ENCODE measurements at places on chromosomes 12 and 14.

DNA sequence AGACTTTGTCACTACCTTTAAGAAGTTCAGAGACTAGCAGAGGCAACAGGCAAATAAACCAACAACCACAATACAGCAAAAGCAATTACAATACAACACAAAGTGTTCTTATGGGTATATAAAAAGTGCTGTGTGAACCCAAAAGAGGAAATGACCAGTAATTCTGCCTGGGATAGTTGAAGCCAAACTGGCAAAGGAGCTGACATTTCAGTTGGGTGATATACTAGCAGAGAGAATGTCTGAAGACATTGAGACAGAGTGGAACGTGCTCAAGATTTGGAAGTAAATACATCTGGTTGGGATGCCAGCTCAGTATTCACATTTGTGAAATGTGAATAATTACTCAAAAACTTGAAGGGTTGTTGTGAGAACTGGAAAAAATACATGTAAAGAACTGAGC lies 80.6 kb upstream of the GTF2A1 start:
- no peak for DNase-seq

DNA sequence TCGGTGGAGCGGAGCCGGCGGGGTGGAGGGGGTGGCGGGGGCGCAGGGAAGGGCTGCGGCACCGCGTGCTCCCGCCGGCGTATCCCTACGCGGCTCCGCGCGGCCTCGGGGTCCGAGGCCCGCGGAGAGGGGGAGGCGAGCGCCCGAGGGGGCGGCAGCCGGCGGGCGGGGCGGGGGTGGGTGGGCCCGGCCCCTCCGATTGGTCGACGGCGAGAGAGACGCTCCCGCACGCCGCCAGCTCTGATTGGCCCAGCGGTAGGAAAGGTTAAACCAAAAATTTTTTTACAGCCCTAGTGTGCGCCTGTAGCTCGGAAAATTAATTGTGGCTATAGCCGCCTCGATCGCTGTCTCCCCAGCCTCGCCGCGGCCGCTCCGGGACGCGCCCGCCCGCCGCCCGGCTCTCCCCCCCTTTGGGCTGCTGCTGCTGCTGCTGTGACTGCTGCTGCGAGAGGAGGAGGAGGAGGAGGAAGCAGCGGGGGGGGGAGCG lies at the start of gene FOXG1:
TSS of gene FOXG1 (plus strand) at position 319 of the 487 bp plus-strand sequence. CDS start 493 bp downstream, outside the sequence.
- no peak for DNase-seq

DNA sequence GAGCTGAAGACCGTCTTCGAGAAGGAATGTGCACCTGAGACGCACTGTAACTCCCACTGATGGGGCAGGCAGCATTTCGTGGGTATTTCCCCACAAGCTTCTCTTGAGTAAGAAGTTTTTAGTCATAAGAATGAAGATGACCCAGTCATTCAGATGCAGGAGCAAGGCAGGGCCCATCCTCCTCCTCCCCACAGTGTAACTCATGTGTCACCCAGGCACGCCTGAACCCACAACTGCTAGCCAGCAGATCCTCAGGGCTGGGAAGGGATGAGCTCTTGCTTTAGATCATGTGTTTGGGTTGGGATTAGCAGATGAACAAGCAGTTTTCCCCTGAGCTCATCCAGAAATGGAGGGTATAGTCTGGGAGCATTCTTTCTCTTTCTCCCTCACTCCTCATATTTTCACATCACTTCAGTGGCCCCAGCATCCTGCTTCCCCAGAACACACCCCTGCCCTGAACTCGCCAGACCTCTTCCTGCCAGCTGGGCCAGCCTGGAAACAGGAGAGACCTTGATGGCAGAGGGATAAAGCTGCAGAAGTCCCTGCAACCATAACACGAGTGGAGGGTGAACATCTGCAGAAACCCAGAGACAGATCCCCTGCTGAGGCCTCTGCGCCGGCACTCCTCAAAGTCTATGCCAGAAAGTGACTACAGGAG lies 73.3 kb downstream of the B4GALNT3 start:
- no peak for DNase-seq

DNA sequence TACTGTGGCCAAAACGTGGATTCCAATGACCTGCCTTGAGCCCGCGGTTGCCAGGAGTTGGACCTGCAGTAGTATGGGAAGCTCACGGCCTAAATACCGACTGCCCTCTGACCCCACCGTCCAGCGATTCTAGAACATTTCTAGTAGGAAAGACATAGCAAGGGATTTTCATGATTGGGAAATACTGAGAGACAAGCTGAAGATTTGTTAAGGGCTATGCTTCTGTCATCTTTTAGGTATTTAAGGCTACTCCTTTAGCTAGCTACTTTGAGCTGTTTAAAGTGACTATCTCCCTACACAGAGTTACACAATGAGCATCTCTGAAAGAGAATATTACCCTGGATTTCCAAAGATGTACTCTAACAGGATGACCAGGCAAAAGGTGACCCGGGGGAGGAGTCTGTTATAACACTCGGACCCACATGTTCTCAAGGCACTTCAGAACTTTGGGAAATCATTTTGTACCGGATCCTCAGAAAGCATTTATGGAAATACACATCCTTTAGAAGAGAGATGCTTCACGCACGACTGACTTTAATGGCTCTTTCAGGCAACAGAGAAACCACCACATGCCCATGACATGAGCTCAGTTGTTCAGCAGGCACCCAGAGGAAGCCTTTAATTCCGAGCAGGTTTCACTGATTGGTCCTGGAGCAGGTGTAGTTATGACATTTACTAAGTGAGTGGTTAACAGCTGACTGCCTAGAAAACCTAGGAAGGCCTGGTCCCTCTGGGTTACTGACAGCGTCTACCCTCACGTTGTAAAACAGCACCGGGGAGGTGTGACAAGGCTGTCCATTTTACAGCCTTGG lies 4.2 kb downstream of the BAG5 start:
- no peak for DNase-seq

DNA sequence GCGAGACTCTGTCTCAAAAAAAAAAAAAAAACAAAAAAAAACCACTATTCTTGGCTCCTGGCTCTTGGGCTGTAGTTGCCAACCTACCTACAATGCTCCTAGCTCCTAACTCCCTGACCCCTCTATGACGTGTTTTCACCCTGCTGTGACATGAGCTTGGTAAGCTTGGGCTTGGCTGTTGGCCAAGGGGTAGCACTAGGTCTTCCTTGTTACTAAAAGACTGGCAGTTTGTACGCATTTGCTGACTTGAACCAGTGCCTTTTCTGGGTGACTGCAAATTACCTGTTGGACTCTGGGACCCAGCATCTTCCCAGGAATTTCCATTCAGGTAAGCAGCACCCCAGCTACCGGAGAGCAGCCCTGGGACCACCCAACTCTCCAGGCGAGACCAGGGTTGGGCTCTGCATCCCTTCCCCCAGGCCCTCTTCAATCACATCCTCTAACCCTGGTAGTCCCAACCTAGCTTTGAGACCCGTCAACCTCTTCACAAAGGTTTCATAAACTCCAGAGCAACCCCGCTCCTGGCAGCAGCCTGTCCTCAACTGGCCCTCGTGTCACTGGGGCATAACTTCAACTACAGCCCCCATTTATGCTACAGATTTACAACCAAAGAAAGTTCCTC lies 8.3 kb downstream of the CDK2AP1 start:
- no peak for DNase-seq

DNA sequence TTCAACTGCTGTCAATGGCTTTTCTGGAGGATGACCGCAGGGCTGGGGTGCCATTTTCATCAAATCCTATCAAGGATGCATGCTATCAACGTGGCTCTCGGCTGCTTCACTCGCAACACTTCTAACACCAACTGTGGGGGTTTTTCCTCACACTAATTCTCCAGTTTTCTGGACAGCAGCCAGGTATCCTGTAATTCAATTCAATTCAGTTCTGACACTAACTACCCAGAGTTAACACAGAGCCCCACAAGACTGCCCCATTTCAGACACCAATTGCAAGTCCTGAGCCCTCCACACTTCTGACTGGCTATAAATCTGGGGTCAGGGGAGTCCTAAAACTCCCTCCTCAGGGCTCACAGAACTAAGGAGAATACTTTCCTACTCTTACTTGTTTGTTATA lies 55.3 kb upstream of the TMCC3 start:
- no peak for DNase-seq

- no peak for DNase-seq
These were observed 139.0 kb downstream of the TMEM121 start for GRCh38 chr14:105665247-105665950.

GRCh38 chr12:27276275-27276674 lies 32.2 kb downstream of the STK38L start:
- DNase-seq = no peak
